ENCODE measurements at places on chromosomes 2 and 18.

DNA sequence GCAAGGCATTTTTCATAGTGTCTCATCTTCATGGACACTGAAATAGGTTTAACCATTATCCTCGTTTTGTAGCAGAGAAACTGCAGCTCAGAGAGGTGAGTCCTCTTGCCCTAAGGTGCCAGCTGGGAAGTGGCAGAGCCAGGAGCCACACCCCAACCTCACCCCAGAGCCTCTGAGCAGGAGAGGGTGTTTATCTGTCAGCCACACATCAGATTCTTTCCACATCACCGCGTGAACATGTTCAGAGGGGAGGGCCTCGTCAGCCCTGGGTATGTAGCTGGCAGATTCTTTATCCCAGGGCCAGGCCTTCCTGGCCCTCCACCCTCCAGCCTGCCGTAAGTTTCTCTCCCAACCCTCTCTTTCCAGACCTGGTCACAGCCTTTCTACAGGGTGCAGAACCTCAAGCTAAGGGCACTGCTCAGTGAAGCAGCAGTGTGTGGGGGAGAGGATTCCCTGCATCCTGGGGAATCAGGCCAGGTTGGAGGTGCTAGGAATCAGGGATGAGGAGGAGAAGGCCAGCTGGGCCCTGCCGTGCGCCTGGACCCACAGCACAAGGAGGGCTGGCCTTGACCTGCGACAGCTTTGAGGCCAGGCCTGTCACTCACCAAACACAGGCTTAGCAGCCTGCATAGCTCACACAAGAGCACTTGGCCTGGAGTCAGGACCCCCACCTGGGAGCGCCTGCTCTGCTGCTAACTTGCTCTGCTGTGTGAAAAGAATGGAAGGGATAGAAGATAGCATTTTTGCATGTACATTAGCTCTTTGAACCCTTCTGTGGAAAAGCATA, 111.3 kb upstream of the MCFD2 start:
- peak; percentile 35 for ATAC-seq

- ATAC-seq, result no peak
Observed at GRCh38 chr18:79871481-79872091, 73.8 kb downstream of the KCNG2 start.

- no peak for ATAC-seq
Observed at GRCh38 chr2:10742666-10743065, 21.2 kb downstream of the ATP6V1C2 start.

- ATAC-seq, result no peak
Observed at GRCh38 chr2:200411831-200412230, 98.0 kb downstream of the KCTD18 start.

DNA sequence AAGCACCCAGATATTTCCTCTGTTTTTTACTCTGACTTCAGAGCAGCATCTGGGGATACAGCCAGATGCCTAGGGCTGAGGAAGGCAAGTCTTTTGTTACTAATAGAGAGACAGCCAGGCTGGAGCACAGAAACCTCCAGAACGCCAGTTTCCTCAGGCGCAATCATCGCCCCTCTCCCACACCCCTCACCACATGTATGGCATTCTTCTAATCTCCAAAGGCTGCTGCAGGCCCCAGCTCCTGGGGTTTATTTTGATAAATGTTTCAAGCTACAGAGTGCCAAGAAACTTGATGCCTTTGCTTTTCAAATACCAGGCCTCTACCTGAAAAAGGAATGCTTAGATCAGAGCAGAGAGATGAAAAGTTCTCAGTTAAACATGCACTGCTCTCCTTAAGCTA, 283.6 kb downstream of the RBM43 start:
- ATAC-seq, result no peak

DNA sequence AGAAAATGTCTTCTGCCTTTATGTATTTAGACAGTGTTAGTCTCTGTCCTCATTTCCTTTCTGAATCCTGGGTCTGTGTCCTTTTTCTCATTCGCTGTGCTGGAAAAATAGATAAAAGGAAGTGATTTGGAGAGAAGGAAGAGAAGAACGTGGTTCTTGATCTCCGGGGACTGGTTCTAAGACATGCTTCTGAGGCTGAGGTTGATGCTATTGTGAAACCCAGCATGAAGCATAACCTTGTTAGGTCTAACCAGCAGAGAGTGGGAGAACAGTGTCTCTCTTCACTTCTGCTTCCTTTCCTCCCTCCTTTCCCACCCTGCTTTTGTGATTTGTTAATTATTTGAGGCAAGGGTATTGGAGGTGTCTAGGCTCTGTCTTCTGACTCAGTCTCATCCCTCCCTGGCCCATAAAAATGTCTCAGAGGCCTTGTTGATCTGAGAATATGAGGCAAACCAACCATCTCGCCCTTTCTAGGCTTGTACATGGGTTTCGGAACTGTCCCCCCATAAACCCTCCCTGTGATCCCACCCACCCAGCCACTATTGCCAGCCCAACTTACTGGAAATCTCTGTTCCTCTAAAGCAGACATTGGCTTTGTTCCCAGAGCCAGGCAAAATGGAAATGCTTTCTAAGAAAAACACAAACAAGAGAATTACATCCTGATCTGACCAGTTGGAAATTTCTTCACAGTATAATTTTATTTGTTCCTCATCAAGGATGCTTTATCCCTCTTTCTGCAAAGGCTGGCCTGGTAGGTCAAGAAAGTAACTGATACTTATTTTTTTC, 360.6 kb upstream of the TNP1 start:
- no peak for ATAC-seq

DNA sequence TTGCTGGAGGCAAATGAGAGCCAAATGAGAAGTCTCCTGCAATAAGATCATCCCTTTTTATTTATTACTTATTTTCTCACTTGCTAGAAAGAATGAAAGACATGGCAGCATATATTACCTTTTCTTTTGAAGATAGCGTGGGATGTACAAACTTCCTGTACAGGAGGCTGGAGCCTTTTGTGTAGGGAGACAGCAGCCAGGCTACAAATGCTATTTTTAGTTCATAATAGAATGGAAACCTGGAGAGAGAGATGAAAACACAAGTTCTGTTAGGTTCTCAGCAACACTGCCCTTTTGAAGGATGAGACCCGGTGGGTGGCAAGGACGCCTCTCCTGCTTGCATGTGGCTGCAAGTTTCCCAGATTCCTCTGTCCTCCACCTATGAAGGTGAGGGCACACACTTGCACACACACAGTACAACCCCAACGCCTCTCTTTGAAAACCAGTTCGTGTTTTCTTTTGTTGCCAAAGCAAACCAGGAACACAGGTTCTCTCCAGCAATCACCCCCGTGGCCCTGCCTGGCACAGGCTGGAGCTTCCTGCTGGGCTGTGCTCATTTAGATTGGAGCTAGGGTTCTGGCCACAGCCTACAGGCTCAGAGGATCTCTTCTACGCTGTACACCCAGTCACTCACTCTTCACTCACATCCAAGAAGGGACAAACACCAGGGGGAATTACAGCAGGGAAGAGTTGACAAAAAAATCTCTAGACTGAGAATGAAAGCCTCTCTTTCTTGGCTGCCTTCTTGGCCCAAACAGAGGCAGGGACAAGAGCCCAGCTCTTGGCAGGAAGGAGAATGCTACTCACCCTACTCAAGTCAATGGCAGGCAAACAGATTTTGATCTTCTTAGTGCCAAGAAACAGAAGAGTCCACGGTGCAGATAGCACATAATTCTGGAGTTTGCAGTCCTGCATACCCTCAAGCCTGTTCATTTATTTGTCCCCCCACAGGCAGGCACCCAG, 55.6 kb downstream of the MRPL35 start:
- peak; percentile 41 for ATAC-seq

DNA sequence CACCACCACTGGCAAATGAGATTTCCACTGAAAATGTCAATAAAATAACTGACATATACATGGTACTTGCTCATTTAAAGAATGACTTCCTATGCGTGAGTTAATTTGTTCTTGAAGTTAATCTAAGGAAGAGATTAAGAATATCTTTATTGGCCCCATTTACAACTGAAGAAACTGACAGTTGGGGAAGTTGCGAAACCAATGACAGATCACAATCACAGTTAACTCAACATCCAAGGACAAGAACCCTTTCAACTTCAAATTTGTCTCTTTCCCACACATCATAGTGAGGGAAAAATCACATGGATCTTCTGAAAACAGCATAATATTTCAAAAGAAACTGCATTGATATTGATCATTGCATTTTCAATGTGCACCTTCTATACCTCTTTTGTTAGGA, 565.4 kb downstream of the IRS1 start:
- ATAC-seq, result no peak

GRCh38 chr18:486929-487740, 13.4 kb downstream of the COLEC12 start:
- ATAC-seq, result no peak

GRCh38 chr2:14292964-14293363, 339.6 kb upstream of the LRATD1 start:
- no peak for ATAC-seq

DNA sequence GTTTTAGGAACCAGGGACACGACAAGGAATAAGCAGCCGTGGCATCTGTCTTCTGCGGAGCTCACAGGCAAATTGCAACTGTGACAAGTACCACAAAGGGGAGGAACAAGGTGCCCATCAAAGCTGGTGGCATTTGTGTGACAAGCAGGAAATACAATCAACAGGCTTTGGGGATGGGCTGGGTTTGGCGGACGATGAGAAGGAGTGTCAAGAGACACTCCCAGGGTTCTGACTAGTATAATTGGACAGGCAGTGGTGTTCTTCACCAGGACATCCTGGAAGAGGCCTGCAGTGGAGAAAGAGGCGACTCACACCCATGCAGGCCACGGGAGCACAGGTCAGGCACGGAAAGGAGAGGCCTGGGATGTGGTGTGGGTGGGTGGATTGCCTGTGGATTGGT, 14.2 kb upstream of the SPATA3 start:
- ATAC-seq, result no peak

- ATAC-seq, result no peak
Observed at GRCh38 chr2:8378016-8378810, 303.6 kb upstream of the ID2 start.

GRCh38 chr2:25587361-25587760, 86.0 kb downstream of the DTNB start:
- no peak for ATAC-seq

DNA sequence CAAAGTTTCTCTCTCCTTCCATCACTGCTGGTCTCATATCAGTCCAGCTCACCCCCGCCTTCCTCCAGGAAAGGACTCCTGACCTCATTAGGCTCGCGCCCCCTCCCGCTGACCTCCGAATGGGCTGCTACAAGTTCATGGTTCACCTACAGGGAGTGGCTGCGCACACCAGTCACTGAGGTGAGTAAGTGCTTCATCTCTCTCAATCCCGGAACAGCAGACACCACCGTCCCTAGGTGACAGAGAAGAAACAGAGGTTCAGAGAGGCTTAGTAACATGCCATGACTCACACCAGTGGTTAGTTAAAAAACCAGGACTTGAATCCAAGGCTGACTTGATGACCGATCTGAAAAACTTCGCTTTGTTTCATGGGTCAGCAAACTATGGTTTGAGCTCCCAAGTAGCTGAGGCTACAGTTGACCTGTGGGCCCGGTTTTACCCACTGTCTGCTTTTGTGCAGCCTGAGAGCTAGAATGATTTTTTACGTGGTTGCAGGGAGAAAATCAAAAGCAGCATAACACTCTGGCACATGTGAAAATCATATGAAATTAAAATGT, 42.0 kb downstream of the ZFP36L2 start:
- no peak for ATAC-seq

DNA sequence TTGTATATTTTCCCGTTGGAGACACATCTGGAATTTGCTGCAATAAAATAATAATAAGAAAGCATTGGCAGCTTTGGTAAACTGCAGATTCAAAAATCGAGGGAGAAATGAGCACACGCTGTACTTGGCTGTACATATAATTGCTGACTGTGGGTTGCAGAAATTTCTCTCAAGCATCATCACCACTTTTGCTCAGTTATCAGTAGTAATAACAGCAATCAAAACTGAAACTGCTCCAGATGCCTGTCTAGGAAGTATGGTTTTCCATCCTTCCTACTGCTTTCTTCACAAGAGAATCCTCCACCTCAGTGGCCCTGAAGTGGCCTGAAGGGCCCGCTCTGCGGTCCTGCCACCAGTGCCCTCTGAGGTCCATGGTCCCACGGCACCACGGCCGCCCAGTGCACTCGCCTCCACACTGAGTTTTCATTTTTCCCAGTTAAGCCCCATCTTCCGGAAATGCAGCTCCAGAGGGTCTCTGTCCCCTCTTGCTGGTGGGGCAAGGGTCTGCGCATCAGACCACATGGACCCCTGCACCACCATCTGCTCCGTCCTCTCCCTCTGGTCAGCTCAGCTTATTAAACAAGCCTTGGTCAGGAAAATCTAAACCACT, 3.9 kb downstream of the DUSP28 start:
- no peak for ATAC-seq

- no peak for ATAC-seq
Observed at GRCh38 chr2:48600917-48601316, 16.7 kb upstream of the GTF2A1L start.

- no peak for ATAC-seq
Observed at GRCh38 chr2:95234286-95234785, 27.0 kb downstream of the ZNF892 start.

DNA sequence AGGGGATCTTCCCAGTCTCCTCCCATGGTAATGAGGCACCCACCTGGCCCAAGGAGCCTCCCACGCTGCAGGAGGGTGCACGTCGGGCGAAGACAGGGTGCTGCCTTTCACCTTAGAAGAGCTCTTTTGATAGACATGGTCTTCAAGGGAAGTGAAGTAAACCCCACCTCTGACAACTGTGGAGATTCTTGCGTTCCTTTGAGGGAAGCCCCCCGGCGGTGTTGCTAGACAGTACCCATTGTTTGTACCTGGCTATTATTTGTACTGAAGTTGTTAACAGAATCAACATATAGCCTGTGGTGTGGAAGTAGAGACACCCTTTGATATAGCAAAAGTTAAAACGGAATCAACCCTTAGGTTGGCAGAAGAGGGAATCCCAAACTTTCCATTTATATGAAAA, 648.0 kb downstream of the GALR1 start:
- ATAC-seq, result no peak

DNA sequence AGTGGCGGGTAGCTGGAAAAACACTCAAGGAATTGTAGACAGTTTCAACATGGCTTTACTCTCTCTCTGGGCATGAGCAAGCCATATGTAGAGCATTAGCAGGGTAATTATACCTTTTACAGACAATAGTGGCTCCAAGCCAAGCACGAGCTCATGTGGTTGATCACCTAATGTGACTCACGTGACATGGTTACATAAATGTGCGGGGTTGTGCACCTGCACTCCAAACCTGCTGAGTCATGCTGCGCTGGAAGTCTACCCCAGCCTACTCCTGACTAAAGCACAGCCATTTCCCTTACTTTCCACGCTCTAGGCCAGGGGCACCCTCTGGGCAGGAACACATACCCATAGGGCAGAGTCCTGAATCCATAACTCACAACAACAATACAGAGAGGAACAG, 232.8 kb downstream of the MBD5 start:
- ATAC-seq, result no peak

DNA sequence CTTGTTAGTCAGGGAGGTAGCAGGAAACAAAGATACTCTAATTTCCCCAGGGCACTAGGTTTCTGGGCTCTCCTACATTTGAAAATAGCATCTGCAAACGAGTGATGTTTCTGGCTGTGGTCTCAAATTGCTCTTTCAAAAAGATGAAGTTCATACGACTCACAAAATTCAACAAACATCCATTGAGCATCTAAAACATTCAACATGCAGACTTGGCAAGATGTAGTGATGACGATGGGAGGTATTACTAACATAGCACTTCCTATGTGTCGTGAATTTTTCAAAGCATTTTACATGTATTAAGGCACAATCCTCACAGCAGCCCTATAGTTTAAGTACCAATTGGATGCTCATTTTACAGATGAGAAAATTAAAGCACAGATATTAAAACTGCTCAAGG, 5.2 kb downstream of the CCBE1 start:
- ATAC-seq, result no peak

All from gastroesophageal sphincter (tissue), 4 donors.